ENCODE measurements at places on chromosomes 16 and 17.

DNA sequence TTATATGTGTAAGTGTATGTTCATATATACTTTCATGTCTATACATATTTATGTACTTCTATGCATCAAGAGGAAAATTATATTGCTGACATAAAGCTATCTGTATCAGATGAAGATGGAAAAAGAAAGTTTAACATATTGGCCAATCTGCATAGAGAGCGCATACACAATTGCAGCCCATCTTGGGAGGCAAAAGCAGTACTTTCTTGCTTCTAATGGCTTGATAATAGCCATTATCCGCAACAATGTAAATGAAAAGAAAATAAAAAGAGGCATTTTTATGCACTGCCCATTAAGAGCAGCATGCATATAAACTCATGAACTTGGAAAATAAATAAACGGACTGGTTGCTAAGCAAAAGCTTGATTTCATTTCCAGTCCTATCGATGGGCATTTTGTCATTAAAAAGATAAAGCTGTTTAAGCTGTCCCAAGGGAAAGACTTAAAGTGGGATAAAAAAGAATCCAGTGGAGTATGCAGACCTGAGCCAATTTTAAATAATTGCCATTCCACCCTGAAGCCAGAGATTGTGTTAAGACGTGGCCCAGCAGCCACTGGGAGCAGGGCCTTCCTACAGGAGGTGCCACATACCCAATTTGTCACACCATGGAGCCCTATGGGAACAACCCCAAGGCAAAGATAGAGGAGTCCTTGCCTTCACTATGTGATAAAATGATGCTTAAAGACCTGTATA, 183.6 kb upstream of the CDH11 start:
- no peak for DNase-seq

- no peak for DNase-seq
Observed at GRCh38 chr17:35666967-35667532, 64.4 kb upstream of the RASL10B start.

- peak; percentile 79 for DNase-seq
Observed at GRCh38 chr16:88686439-88687253, at the start of gene SNAI3. Gene SNAI3 (minus strand): TSS chr16:88686507. CDS start chr16:88686406, 101 bp downstream.

- no peak for DNase-seq
Observed at GRCh38 chr17:46881015-46881414, 29.6 kb downstream of the WNT9B start.

DNA sequence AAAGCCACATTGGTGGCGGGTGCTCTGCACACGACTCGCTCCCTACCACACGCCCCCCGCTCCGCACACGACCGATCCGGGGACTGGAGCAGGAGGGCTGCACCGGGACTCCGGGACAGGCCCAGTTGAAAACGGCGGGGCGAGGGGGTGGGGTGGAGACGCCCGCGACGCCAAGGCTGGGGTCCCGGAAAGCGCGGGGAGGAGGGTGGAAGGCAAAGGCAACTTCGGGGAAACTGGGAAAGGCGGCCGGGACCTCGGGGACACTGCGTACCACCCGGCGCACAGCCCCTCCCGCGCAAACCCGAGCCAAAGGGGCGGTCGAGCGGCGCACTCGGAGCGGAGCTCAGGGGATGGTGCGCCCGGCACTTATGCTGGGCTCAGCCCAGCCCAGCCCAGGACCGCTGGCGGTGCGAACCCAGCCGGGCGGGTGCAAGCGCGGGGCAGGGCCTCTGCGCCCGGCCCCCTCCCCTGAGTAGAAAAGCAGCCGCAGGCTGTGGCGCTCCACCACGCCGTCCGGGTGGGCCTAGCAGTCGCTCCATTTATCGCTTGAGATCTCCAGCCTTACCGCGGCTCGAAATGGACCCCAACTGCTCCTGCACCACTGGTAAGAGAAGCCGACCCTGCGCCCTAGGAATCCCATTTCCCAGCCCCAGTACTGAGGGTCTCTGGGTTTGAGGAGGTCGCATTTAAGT, at the start of gene MT1M:
Gene MT1M (plus strand): TSS at position 504 of the 692 bp plus-strand sequence. CDS start 73 bp downstream, at position 577.
- DNase-seq: no peak

- DNase-seq: no peak
Observed at GRCh38 chr17:43613917-43614316, 47.8 kb downstream of the MEOX1 start.

GRCh38 chr17:60395508-60396065, 3.7 kb upstream of the USP32 start:
- DNase-seq: no peak

Data from CD4-positive, alpha-beta T cell treated with Interleukin-6 at 100 ng/mL for 8 hours (primary cell).